Vagina (tissue), 2 donors: ENCODE measurements at places on chromosomes 5 and 9.
A peak's percentile ranks its signal among the peaks of the same experiment; 100 is the strongest.

DNA sequence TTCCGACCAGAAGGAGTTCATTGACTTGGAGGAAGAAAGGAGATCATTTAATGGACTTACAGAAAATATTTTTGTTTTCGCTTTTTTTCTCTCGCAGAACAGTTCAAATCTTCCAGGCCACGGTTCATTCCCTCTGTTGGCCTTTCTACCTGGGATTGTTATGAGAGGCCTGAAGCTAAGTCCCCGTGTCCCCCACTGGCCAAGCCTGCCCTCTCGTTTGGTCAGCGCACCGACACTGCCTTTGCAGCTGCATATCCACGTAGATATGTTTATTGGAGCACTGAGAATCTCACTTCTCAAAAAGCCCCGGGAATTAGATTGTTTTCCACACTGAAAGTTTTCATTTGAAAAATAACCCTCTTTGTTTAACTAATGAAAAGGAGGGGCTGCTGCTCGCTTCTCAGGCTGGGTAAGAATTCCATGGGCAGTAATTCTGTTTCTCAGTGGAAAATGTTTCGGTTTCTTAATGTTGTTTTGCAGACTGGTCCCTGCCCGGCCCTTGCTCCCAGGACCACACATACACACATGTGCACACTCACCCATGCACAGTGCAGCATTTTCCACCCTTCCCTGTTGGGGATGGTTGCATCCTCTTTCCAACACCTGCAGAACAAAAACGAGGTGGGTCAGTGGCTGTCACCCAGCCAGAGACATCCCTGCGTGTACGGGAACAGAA is 655.7 kb downstream of the BNC2 start:
- H3K4me3 ChIP-seq = no peak overlapping the region
- H3K27me3 ChIP-seq = no peaks in the 10 kb centered on the region
- DNase-seq = no peak
- peaks cover 19% of the 10 kb centered on the region for H3K4me1 ChIP-seq

- no peaks in the 10 kb centered on the region for H3K27me3 ChIP-seq
- no peak for DNase-seq
- no peak overlapping the region for H3K4me3 ChIP-seq
- H3K4me1 ChIP-seq = no peaks in the 10 kb centered on the region
- no peak overlapping the region for H3K27ac ChIP-seq
These were observed 1699.3 kb upstream of the CDH9 start for GRCh38 chr5:28737682-28738081.

DNA sequence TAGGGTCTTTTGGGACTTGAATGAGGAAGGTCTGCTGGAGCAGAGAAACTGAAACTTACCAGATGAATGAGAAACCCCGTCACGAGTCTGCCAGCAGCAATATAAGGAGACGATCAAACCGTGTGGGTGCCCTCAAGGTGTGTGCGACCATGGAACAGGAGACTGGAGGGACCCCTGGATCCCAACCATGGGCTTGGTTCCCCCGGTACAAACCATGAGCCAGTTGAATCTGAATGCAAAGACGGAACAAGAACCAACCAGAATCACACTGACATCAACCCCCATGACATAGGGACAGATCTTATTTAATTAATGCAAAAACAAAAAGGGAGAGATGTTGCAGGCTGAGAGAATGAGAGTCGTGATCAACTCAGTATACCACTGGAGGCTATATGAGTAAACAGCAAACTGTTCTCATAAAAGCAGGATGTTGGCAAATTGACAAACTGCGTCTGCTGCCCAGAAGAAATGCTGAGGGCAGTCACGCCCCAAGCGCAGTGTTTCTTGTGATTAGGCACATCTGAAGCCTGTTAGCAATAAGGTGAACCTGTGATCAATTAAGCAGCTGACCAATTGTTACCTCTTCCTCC is 475.5 kb upstream of the ACO1 start:
- no peak overlapping the region for H3K4me3 ChIP-seq
- H3K36me3 ChIP-seq = no peaks in the 10 kb centered on the region
- DNase-seq = no peak
- H3K27me3 ChIP-seq = no peaks in the 10 kb centered on the region
- H3K27ac ChIP-seq = no peak overlapping the region

GRCh38 chr9:70861376-70861775 is 260.0 kb downstream of the TRPM3 start:
- DNase-seq = no peak
- H3K4me3 ChIP-seq = no peak overlapping the region
- H3K4me1 ChIP-seq = no peaks in the 10 kb centered on the region
- H3K27me3 ChIP-seq = no peaks in the 10 kb centered on the region

GRCh38 chr5:1519631-1520210 is 4.0 kb downstream of the LPCAT1 start:
- DNase-seq = peak; percentile 67
- H3K4me1 ChIP-seq = peaks cover 39% of the 10 kb centered on the region
- H3K27me3 ChIP-seq = no peaks in the 10 kb centered on the region

DNA sequence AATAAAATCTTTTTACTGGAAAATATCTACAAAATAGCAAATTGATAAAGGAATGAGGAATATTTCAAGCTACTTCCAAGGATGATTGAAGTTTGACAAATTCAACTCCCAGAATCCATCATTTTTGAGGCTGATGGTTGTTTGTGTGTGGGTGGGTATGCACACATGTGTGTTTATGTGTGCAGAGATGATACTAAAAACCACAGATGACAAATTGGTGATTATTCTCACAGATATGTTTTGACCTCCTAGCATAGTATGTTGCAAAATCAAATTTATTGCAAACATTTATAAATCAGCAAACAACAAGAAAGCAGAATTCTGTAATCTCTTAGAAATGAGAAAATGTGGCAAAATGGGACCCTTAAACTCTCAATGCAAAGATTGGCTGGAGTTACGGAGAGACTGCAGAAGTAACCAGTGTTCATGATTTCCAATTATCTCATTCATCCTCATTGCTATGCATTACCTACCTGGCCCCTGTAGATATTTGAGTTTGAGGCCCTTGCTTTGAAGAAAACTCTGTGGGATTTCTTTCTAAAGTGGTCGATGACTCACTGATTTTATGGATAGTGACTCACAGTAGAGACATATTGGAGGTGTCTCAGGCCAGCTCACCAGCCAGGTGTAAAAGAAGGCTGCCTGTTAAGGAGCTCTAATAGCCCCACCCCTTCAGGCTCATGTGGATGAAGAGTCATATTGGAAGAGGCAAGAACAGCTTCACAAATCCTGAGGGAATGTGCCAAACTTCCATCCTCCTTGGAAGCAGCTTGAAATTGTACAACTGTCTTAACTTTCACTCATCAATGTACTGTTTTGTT is 44.6 kb upstream of the TMC1 start:
- no peak overlapping the region for H3K4me3 ChIP-seq
- no peak for DNase-seq
- H3K27ac ChIP-seq = peak overlapping the region; percentile 6
- H3K36me3 ChIP-seq = no peaks in the 10 kb centered on the region

GRCh38 chr9:85484235-85484634 is 257.5 kb downstream of the AGTPBP1 start:
- no peak overlapping the region for H3K27ac ChIP-seq
- no peaks in the 10 kb centered on the region for H3K36me3 ChIP-seq
- no peak for DNase-seq
- H3K4me1 ChIP-seq = no peaks in the 10 kb centered on the region
